Stimulated activated CD8-positive, alpha-beta memory T cell treated with anti-CD3 and anti-CD28 coated beads, Interleukin-4, amount 100 ng/mL, for 1 hour (primary cell): ENCODE measurements at places on chromosomes 7 and 10.

- DNase-seq: no peak
These were observed 3.9 kb downstream of the DDX21 start for GRCh38 chr10:68959695-68960527.

DNA sequence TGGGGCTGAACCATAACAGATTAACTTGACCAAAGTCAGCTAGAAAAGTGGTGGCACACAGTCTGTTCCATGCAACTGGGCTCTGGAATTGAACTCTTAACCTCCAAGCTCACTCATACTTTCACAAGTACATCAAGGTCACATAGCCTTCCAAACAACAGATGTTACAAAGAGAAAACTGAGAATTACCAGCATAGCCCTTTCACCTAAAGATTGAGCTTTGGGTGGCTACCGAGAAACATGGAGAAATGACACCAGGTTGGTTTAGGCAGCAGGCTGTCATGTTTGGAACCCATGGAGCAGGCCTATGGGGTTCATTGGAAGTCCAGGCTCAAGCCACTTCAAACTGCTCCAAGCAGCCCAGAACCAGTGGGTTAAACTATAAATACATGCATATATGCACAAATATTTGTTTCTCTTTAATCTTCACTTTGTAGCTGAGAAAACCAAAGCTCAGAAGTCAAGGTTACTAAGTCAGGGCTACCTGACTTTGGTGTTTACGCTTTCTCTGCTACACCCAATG lies 59.1 kb downstream of the MALSU1 start:
- DNase-seq: no peak

DNA sequence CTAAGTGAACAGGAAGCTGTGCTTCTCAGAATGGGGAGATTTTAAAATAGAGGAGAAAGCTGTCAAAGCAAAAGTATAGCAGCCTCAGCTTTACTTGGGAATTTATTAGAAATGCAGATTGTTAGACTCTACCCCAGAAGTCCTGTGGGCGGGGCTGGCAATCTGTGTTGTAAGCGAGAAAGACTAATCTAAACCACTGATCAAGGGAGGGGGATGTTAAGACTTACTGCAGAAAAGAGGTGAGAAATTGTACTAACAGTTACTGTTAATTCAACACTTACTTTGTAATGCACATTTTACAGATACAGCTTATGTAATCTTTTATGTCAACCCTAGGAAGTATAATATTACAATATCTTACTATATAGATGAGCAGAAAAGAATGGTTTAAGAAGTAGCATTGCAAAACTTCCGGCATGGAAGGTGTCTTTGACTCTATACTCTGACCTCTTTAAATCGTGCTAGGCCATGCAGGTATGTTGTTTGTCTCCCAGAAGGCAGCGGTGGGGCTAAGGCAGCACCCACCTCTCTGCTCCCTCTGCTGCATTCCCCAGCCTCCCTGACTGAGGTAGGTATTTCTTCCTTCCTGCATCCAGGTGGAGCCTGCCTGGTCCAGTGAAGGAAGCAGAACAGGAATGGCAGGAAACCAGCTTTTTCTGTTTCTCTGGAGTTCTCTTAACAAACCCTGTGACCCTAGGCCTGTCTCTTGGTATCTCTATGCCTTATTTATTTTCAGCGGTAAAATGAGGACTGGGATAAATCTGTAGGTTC lies 462.2 kb downstream of the AUTS2 start:
- DNase-seq: no peak

GRCh38 chr7:142587578-142588191 lies 161.6 kb upstream of the PRSS1 start:
- DNase-seq: no peak

GRCh38 chr10:116721547-116722392 lies 20.6 kb downstream of the HSPA12A start:
- no peak for DNase-seq

DNA sequence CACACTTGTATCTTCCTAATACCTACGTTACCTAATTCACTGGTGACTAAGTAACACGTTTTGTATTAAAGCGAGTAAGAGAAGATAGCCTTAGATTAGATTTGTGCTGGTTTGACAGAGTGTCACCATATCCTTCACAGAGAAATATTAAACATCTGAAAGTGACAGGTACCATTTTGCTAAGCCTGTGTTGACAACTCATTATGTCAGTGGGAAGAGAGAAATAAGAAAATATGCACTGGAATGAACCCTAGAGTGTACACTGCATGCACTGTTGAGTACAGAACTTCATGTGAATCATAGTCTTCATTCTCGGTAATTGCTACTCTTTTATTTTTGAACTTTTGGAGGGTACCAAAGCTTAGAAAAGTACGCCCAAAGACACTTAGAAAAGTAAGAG lies 10.9 kb downstream of the PRKG1 start:
- DNase-seq: no peak

GRCh38 chr10:85919491-85920021 lies 447.0 kb downstream of the GRID1 start:
- DNase-seq: no peak

- no peak for DNase-seq
These were observed 98.1 kb downstream of the GSAP start for GRCh38 chr7:77318019-77318418.

DNA sequence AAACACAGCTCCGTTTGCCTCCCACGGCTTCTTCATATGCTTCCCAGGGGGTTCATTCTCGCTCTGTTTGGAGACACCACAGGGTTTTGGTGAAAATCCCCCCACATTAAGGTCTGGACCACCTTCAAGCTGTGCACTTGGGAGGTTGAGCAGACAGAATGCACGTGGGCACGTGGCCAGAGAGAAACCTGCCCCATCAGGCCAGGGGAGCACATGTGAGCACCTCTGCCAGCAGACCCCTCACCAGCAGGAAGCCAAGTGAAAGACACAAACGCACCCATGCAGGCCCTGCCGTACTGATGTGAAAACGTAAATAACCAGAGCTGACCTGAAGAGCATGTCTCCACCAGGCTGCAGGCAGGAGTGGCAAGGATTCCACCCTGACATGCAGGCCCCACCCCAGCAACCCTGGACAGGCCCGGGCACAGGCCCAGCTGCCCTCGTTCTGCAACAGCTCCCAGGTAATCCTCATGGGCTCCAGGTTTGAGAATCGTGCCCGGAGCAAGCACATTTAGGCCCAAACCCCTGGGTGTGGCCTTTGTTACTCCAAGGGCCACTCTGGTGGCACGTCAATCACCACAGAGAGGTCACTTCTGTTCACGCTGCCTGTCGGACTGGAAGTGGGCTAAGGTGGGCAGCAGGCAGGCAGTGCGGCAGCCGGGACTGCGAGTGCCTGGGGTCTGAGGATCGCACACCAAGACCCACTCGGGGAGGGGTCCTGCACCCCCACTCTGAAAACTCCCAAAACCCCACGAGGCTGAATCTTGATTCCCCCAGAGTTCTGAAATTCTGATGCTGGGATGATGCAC lies 184.4 kb downstream of the PTPRN2 start:
- DNase-seq: no peak

- DNase-seq: no peak
These were observed 4.9 kb downstream of the RADIL start for GRCh38 chr7:4878336-4879335.

- no peak for DNase-seq
These were observed 33.2 kb downstream of the STK31 start for GRCh38 chr7:23743226-23743625.

- no peak for DNase-seq
These were observed 8.9 kb downstream of the FGF8 start for GRCh38 chr10:101766753-101767599.

DNA sequence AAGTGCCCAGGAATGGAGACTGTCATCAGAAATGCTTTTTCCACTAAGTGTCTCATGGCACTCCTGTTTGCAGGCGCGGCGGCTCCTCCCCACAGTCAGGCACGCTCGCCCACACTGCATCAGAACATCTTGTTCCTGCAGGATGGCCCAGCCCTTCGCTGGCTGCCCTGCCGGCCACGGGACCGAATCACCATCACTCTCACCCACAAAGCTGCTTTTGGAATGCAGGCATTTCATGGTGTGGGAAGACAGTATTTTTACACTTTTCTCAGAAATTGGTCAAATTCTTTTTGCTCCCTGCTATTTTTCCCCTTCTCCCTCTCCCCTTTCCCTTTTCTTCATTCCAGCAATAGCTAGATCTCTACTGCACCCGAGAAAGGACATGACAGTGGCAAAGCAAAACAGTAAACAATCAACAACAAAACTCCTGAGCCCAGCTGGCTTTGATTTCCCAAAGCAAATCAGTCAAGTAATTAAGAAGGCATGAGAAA lies 176.1 kb upstream of the TNS3 start:
- no peak for DNase-seq

GRCh38 chr7:82789883-82790609 lies 346.5 kb upstream of the CACNA2D1 start:
- no peak for DNase-seq

- no peak for DNase-seq
These were observed 106.5 kb downstream of the HTR7 start for GRCh38 chr10:90751107-90751997.

DNA sequence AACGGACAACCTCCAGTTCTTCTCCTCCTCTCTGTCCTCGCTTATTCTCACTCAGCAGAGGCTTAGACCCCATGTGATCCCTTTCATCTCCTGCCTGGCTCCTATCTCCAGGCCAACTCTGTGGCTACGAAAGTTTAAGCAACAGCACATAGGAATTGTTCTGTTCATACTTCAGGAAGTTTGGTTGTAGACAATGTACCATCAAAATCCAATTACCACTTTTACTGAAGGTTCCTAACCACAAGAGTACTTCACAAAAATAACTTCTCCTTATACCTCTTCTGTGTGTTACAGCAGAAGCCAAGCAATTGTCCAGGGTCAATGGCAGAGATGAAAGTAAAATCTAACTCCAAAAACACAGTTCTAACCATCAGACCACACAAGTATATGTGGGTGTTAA lies 80.0 kb downstream of the SLC25A13 start:
- no peak for DNase-seq

- DNase-seq: peak; percentile 82
These were observed 28.9 kb downstream of the ADAP1 start for GRCh38 chr7:925601-926000.

GRCh38 chr10:78944723-78945312 lies 123.9 kb upstream of the ZMIZ1 start:
- DNase-seq: no peak

GRCh38 chr7:104956753-104957450 lies 57.1 kb upstream of the KMT2E start:
- DNase-seq: no peak

DNA sequence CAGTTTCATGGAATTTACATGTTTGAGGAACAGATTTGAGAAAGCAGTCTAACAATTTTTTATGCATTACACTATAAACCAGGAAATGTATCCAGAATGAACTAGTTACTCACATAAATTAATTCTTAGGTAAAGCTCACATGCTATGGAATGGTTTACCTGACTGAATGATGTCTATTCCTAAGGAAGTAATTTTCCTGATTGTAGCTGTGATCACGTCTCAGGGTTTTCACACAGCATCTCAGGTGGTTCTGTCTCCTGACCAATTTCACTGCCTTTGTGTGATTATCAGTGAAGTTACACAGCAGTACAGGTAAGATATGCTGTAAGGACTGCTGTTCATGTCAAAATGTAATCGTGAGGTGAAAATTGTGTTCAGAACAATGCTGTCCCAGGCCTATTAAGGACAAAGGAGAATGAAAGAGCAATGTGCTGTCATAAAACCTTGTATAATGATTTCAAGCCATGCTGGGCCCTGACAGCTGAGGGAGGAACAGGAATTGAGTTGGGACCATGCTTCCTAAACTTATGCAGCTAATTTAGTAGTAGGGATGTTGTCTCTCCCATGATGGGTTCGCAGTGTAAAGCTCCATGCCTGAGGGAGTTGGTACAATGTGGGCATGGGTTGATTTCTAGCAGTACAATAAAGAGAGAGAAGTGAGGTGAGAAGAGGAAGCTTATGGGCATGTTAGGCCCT lies 631.8 kb downstream of the NRG3 start:
- no peak for DNase-seq

- no peak for DNase-seq
These were observed 345.9 kb upstream of the SMIM30 start for GRCh38 chr7:113464096-113464855.

- no peak for DNase-seq
These were observed 5.4 kb downstream of the CEP41 start for GRCh38 chr7:130435311-130435854.

- no peak for DNase-seq
These were observed 83.7 kb downstream of the RBM33 start for GRCh38 chr7:155728116-155728515.

DNA sequence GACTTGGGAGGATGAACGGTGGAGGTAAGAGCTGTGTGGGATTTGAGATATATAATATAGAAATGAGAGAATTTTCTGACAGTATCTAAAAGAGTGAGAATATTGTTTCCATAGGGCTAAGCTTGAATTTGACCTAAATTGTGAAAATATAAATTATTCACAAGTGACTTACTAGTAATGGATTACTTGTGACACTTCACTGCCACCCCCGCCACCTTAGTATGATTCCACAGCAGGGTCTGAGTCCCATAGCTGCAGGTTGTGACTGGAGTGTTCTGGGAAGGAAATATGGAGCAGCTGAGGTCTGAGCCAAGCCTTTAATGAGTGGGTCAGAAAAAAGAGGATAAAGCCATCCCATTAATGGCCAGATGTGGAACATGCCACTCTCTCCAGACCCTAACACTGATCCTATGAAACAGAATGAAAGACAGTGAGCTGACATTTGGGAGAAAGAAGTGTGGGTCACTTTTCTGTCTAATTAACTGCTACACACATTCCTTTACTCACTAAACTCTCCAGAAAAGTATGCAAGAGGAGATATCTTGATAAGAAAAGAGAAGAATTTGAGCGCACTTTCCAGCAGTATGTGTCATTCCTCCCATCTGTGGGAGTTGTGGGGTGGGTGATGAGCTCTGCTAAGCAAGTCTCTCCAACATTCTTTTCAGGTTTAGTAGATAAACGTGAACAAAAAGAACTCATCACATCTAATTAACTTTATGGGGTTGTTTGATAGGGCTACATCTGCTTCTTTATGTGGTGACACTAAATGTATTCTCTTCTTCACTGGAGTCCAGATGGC lies 1193.4 kb downstream of the SORCS3 start:
- no peak for DNase-seq

- no peak for DNase-seq
These were observed 76.8 kb downstream of the ADK start for GRCh38 chr10:74227697-74228424.

- no peak for DNase-seq
These were observed 1.2 kb downstream of the BAG3 start for GRCh38 chr10:119652361-119652730.

DNA sequence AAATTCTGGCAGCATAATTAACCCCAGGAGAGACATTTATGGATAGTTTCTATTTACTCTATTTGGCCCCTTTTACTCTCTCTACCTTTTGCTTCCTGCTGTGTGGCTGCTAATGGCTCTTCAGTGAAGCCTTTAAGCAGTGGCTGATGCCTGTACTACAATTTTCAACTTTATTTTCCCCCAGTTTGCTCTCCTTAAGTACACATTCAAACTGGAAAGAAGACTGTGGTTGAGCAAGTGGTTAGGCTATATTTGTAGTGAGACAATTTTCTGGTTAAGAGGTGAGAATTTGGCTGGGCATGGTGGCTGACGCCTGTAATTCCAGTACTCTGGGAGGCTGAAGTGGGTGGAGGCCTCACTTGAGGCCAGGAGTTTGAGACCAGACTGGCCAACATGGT lies 8.5 kb upstream of the RSBN1L start:
- no peak for DNase-seq
